NCI-H1694 treated with DMSO at 0.1 percent for 48 hours (cell line): ENCODE measurements at places on chromosomes 5 and 9.

- DNase-seq: no peak
Observed at GRCh38 chr9:74577956-74578355, 80.8 kb downstream of the RORB start.

GRCh38 chr5:35803191-35803651 is 53.5 kb upstream of the IL7R start:
- DNase-seq: peak; percentile 75

- no peak for DNase-seq
Observed at GRCh38 chr9:121340676-121341392, 29.2 kb downstream of the STOM start.

GRCh38 chr9:117917873-117918272 is 213.7 kb downstream of the TLR4 start:
- DNase-seq: no peak

DNA sequence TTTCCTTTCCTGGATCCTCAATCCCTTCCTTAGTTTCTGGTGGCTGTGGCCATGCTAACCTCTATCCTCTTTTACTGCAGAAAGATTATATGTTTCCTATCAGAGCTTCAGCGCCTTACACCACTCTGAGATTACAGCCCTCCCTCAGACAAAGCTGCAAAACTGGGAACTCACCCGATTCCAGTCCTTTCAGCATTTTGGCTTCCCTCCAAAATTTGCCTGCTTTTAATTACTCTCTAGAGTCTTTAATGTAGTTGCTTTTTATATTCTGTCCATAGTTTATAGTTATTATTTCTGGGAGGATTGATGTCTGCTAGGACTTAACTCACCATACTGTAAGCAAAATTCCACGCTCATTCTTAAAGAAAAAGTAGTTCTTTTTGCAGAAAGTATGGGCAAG is 110.2 kb downstream of the NSG2 start:
- no peak for DNase-seq

- DNase-seq: no peak
Observed at GRCh38 chr5:61435368-61435767, 103.3 kb downstream of the ZSWIM6 start.

DNA sequence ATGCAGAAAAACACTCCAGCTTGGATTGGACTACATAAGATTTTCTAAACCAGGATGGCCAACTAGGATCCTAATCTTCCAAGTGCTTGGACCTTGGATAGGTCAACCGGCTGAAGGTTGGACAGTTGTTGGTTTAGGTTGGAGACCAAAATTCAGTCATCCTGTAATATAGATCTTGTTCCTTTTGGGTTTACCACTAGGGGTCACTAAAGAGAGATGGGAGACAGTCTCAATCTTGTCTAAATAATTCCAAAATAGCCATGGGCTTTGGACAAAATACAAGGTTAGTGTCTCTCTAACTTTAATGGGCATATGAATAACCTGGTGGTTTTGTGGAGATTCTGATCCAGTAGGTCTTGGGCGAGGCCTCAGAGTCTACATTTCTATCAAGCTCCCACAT is 148.7 kb upstream of the ERCC6L2 start:
- peak; percentile 13 for DNase-seq

GRCh38 chr5:93208141-93208751 is 372.8 kb downstream of the NR2F1-AS1 start:
- DNase-seq: no peak

DNA sequence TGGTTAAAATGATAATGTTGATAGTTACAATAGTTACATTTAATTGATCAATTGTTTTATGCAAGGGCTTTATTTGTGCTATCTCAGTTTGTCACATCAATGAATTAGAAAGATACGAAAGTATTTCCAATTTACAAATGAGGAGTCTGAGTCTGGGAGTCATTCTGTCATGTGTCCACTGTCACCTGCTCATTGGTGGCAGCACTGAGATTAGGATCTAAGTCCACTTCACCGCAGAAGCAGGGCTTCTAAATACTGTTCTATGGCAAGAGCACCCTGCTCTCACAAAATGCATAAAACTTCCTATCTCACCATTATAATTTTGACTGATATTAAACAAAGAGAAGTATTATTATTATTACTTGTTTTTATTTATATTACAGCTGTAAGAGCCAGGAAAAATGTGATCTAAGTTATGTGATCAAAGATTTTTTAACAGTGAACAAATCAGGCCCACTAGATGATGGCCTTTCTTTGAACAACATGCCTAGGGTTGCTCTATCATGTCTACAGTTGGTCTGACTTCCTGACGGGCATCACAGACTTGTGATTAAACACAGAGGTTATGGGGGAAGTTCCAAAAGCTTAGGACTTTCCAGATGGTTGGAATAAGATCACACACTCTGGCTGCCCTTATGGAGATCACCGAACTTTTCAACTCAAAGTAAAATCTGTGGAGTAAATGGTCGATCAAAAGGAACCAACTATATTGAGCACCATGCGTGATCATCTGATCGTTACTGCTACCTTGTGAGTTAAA is 15.1 kb downstream of the TLR4 start:
- DNase-seq: no peak

DNA sequence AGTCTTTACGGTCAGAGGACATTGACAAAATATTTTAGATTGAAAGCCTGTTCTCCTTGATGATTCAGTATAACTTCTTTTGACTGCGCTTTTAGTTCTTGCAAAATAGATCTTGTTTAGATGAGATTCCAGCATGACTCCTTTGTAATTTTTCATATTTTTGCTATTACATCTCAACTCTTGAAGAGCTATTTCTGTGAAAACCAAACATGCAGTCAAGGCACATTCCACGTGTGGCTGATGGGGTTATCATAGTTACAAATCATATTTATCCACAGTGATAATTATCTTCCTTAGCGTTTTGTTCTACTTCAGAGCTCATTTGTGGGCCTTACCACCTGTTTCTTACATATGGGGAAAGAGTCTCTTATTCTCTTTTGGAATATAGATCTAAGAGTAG is 238.8 kb upstream of the DMRT1 start:
- no peak for DNase-seq

DNA sequence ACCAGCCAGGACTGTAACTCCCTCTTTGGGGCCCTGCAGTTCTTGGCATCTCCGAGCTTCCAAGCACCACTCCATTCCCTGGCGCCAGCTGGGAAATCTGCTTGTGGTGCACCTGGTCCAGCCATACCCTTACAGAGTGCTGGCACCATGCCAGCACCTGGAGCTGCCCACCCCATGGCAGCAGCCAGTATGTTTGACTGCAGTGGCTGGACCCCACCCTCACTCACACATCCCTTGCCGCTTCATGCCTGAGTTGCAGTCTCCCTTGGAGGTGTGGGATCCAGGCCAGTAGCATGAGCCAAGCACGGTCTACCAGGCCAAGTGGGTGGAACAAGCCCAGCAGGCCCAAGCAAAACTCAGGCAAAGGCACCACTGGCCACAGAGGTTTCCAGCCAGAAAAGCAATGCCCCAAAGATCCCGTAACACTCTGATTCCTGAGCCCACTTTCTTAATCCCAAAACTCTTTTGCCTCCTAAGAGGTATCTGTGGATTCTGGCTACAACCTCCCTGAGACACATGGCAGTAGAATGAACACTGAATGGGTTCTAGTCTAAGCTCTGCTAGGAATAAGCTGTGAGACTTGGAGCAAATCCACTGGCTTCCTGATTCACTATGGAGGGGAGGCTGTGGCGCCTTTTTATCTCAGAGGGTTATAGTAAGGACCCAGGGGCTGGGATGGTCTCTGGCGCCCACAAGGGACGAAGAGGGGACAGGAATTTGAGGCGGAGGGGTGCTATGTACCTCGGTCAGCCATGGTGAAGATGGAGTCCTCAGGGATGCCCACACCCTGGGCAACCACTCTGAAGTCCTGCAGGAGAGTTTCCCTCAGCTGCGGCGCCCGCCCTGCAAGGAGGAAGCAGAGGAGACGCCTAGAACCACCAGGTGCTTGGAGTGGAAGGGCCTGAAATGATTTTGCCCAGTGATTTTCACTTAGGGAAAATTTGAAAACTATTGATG is 5.6 kb downstream of the AMBP start:
- peak; percentile 13 for DNase-seq

DNA sequence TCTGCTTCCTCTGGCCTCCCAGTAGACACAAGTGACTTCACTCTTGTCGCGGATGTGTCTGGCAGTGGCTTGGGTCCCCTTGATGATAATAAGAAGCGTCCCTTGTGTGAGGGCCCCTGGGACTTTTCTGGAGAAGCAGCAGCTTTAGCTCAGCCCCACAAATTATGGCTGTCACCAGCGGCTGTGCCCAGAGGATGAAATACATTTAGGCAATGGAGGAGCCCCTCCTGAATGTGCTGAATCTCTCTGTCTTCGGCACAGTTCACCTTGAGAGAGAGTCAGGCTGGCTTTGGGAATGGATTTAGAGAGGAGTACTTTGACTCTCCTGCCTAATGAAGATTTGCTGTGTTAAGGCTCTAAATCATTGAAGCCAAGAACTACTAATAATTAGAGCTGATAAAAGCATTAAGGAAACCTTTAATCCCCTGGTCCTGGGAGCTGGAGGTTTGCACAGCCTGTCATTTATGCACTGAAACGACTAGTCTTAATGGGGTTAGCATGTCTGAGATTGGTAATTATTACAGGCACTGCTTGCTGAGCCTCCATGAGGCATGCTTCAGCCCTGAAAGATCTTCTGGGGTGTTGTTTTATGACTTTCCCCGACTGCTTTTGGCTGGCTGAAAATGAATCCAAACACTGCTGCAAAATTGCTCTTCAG is 127.0 kb downstream of the TENT4A start:
- no peak for DNase-seq

- no peak for DNase-seq
Observed at GRCh38 chr5:180628827-180629750, 20.3 kb downstream of the FLT4 start.

DNA sequence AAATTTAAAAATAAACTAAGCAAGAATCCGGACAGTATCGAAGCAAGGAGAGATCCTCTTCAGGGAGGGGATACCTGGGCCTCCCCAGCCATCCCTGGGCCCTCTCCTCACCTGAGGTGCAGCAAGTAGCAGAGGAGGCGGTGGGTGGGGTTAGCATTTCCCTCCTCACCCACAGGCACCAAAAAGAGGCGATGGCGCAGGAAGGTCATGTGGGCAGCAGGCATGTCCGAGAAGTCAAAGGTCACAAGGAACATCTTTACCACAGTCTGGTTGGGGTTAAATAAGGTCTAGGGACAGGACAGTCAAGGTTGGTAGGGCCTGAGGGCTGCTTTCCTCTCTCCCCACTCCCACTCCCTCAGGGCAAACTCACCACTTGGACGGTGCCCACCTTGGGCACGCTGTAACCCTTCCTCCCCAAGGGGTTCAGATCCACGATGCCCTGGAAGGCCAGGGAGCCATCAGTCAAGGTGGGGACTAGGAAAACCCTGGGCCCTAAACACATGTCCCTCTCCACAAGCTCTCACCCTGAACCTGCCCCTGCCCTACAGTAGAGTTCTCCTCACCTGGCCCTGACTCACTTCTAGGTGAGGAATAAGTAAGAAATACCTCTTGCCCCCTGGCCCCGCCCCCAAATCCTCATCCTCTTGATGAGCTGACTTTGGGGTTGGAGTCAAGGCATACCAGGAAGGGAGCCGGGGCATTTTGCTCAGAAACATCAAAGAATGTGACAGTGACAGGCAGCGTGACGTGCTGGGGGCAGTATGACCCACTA is 2.8 kb upstream of the STOML2 start:
- no peak for DNase-seq

DNA sequence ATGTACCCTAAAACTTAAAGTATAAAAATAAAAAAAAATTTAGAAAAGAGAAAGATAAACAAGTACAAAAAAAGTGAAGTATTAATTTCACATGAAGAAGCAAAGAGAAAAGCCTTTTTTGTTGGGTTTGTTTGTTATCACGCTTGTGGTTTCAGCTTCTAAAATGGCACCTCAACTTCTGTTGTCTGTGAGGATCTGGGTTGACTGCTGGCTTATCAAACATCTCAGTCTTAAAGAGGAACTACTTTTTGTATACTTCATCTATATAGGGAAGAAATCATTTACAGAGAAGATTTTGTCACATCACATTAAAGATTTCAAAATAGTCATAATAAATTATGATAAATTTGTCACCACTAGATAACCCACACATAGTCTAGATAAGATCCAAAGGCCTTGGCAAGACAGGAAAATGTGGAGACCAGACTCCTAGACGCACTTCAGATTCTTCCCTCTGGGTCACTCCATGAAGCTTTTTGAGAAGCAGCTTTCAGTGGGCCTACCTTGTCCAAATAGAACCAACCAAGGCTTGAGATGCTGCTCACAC is 8.8 kb upstream of the ADGRV1 start:
- no peak for DNase-seq

DNA sequence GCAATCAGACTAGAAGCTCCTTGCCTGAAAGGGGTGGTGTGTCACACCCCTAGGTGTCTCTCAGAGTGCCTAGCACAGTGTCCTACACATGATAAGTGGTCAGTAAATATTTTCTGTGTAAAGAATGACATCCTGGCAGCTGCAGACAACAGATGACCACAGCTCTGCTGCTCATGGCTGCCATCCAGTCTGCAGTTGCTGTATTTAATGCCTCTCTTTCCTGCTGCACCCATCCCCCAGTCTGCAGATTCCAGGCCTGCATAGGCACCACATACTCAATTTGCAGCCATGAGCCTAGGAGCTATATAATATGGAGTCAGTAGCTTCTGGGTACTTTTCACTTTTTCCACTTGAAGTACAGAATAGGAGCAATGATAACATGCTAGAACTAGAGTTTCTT is 94.9 kb upstream of the NR4A3 start:
- no peak for DNase-seq

DNA sequence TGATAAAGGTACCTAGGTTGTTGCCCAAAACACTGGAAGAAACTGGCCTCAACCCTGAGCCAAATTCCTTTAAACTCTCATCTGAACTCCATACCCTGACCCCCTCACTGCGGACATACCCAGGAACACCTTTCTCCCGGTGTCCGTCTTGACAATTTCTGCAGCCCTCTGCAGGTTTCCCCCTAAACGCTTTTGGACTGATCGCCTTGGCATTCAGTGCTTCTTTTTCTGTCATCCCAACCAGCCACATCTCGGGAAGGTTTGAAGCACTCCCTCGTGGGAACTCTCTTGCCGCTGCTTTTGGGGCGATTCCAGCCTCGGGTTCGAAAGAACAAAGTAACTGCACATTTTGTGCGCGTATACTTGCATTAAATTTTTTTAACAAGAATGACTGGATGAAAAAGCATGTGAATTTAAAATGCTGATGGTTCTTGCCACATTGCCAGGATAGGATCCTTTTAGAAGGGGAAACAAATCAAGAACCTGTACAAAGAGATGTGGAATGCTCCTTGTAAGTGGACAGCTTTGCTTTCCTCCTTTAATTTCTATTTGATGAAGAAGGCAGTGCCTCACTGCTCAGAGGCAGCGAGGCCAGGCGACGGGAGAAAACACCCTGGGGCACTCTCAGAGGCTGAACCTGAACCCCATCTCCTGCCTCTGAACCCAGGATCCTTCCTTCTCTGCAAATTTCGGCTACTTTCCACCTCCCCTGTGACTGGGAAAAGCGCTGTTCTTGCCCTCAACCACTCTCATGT is 615 bp downstream of the PSMD5 start:
- DNase-seq: no peak

DNA sequence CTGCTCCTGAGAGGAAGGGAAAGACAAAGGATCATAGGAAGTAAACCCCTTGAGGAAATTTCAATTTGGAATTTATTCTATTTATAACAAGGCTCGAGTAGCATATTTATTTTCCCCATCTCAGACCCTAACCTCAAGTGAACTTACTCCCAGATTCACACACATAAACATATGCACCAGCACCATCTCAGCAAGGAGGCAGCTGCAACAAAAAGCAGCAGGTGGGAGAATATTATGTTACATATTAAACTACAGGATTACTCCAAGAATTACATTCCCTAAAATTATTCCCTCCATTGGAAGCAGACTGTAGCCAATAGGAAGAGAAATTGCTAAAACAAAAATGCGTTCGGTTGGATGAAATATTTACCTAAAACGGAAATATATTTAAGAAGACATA is 108.4 kb upstream of the PRSS3 start:
- DNase-seq: peak; percentile 6

- DNase-seq: no peak
Observed at GRCh38 chr9:125608489-125609224, 98.4 kb downstream of the MAPKAP1 start.
